Stimulated activated CD8-positive, alpha-beta memory T cell treated with anti-CD3 and anti-CD28 coated beads, Interleukin-15, amount 100 ng/mL, for 4 hours (primary cell): ENCODE measurements at places on chromosomes 6 and 20.

DNA sequence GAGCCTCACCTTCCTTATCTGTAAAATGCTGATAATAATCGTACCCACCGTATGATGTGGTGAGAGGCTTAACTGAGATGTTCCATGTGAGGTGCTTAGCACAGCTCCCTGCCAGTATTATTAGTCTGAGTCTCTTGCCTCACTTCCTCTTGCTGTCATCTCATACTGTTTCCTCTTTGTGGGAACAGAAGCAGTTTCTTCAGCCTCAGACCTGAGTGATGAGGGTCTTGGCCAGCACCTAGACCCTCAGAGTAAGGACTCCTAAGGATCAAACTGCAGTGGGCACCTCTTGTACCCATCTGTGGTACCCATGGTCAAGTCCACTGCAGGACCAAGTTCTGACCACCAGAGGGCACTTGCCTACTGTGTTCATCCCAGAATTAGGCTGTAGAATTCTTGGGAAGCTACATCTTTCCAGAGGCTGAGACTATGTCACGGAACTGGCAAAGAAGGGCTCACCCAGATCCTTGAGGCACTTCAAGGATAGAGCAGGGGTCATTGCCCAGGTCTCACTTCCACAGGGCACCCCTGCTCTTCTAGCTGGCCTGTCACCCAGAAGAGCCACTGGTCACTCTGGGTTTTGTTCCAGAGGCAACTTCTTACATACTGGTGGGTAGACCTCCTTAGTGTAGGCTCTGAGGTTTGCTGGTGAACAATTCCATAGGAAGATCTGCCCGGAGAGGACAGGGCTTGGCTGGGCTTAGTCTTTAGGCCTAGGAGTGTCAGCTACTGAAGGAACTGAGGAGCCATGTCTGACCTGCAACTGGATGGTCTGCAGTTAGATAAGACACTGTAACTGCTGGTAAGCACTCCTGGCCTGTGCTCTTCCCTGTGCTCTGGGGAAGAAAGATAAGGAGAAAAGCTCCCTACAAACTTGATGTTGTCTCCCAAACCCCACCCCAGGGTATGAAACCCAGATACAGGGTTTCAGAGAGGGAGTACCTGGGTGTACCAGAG is 20.6 kb upstream of the SGK2 start:
- DNase-seq, result no peak

- no peak for DNase-seq
These were observed 4.9 kb downstream of the SASH1 start for GRCh38 chr6:148347441-148348054.

DNA sequence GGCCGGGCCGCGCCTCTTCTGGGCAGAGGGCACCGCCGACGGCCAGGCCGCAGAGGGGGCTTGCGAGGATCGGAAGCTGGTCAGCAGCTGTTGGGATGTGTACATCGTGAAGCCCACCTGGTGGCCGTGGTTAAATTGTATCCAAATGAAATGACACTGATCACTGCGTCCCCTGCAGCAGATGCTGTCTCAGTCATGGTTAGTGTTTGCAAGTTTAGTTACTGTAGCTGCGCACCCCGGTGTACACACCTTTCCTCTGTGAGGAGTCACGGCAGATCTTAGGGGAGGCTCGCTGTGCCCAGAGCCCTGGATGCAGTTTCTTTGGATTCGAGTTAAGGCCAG is 653 bp downstream of the NAA20 start:
- DNase-seq, result no peak

- DNase-seq, result no peak
These were observed 64.0 kb downstream of the KIF13A start for GRCh38 chr6:17923401-17923863.

GRCh38 chr20:32153156-32153665 is 43.7 kb downstream of the TM9SF4 start:
- DNase-seq, result no peak

- DNase-seq, result no peak
These were observed 26.0 kb downstream of the PTPRA start for GRCh38 chr20:2899243-2899642.

GRCh38 chr6:152206072-152206818 is 398.8 kb downstream of the ESR1 start:
- no peak for DNase-seq

- no peak for DNase-seq
These were observed 128.8 kb downstream of the PHF3 start for GRCh38 chr6:63764318-63764916.

DNA sequence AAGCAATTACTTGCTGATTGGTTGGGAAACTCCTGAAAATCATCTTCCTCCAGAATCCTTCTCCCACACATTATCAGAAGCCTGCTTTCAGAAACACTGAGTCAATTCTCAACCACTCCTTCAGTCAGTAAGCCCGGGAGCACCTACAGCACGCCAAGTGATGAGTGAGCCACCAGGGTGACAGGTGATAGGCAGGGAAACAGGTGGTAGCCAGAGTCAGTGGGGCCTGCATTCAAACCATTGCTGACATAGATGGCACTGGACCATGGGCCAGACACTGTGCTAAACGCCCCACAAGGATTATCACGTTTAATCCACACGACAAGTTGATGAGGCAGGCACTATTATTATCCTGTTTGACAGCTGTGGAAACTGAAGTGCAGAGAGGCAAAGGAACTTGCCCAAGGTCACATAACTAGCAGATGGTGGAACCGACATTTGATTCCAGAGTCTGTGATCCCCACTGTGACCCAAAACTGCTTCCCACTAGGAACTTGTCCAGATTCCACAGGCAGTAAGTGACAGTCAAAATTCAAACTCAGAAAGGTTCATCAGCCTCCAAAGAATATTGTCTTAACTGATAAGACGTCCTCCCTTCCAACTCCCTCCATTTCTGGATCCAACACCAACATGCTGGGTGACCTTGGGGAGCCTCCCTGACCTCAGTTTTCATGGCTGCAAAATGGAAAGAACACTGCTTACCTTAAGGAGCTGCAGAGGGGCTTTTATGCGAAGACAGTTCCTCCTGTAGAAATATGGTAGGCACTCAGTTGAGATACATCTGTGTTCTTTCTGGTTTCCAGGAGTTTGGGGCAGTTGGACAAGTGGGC is 23.9 kb upstream of the TOP1 start:
- DNase-seq, result no peak

GRCh38 chr6:56758120-56758519 is 115.4 kb upstream of the DST start:
- DNase-seq, result no peak

- no peak for DNase-seq
These were observed 134.0 kb upstream of the PHACTR1 start for GRCh38 chr6:12582421-12583110.

DNA sequence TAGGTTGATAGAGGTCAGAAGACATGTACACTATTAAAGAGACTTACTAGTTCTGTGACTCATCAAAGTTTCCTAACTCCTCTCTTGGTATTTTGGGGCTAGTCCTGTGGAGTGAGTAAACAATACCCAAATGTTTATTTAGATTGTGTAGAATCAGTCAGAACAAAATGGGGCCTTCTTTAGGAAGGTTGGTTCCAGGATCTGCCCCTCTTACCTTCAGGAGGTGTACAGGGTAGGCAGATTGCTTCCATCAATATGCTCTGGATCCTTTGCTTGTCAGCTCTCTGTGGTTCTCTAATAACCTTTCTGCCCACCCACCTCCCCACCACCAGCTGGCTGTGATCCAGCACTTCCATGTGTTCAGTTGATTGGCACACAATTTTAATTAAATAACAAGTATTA is 107.0 kb downstream of the POPDC3 start:
- no peak for DNase-seq
